ENCODE measurements at places on chromosomes 13 and 19.
A peak's percentile ranks its signal among the peaks of the same experiment; 100 is the strongest.

GRCh38 chr19:47819858-47820257, 1.9 kb upstream of the CRX start:
- no peak for DNase-seq

- no peak for DNase-seq
Observed at GRCh38 chr13:31067416-31068118, 94.1 kb downstream of the HSPH1 start.

- no peak for DNase-seq
Observed at GRCh38 chr13:109647699-109648098, 138.7 kb downstream of the IRS2 start.

DNA sequence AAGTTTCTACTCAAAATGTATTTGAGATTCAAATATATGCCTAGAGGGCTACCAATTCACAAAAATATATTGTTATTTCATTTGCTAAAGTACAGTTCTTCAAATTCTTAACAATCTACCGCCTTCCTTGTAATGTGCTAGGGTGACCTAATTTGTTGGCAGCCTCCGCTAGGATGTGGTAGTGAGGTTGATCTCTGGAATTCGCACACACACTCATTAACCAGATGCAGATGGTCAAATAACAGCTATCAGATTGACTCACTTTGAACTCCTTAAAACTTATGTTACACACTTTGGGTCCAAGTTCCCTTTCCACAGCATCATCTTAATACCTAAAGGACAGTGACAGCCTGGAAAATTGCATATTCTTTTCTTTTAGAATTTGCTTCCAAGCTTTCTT, 367.3 kb downstream of the DCT start:
- no peak for DNase-seq

DNA sequence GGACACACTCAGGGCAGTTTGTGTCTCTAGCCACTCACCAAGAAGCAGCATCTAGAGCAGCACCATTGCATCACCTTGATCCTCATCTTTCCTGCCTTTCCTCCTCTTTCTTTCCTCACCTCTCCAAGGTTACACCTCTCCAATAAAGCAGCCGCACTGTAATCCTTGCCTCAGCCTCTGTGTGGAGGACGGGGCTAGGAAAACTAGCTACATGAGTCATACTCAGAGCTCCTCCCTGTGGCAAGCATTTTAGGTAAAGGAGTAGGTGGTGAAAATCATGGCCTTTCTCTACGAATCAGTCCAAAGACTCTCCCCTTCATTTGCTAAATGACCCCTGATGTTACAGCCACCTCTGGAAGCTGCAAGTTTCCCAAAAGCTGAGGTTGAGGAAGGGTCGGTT, 108.9 kb downstream of the DNAJC15 start:
- DNase-seq: no peak

GRCh38 chr19:4640247-4641000, 1.1 kb downstream of the TNFAIP8L1 start:
- no peak for DNase-seq

- DNase-seq: no peak
Observed at GRCh38 chr19:44212866-44213346, 574 bp downstream of the ZNF227 start.

DNA sequence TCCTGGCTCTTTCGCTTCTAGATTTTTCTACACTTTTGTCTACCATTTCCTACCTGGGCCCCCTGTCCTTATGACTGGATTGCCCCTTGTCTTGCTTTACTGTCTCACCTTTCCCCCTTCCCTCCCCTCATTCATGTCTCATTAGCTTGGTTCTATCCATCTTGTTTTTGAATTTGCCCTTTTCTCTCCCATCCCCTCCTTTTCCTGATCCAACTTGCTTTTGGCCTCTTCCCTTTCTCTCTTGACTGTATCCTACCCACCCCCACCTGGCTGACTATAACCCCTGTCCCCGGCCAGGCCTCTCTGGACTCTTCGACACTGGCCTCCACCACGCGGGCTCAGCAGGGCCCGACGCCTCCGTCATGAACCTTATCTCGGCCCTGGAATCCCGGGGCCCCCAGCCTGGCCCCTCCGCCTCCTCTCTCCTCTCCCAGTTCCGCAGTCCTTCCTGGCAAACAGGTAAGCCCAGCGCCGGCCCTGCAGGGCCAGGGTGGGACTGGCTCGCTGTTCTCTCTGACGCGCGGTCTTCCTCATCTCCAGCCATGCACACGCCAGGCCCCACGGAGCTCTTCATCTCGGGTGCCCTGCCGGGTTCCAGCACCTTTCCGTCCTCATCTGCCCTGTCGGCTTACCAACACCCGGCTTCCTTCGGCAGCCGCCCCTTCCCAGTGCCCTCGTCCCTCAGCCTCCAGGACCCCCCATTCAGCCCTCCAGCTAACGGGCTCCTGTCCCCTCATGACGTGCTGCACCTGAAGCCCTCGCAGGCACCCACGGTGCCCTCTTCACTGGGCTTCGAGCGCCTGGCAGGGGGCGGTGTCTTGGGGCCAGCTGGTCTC, 3.4 kb downstream of the PRR12 start:
- no peak for DNase-seq

DNA sequence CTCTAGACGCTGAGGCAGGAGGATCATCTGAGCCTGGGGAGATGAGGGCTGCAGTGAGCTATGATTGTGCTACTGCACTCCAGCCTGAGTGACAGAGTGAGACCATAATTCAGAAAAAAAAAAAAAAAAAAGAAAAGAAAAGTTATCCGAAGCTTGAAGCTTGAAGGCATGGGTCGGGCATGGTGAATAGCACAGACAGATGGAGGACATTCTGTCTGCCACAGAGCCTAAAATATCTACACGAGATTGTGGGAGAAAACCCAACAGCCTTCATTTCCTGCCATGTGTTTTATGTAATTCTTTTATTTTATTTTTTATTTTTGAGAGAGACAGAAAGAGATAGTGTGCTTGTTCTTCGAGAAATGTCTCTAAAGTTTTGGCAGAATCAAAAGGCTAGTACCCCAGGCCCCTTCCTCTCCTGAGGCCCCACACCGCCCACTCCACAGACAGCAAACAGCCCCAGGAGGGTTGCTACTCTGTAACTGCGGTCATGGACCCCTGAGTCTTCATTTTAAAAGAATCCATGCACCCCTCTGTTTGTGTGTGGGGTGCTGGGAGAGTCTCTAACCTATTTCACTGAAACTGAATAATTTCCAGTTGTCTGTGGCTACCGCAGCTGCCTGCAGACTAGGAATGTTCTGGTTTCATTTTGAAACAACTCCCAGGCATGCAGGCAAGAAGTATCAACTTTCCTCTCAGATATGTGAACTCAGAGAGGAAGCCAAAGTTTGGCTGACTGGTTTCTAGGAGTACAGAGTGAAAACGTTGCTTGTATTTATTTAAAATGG, 38.4 kb upstream of the RCBTB2 start:
- no peak for DNase-seq

DNA sequence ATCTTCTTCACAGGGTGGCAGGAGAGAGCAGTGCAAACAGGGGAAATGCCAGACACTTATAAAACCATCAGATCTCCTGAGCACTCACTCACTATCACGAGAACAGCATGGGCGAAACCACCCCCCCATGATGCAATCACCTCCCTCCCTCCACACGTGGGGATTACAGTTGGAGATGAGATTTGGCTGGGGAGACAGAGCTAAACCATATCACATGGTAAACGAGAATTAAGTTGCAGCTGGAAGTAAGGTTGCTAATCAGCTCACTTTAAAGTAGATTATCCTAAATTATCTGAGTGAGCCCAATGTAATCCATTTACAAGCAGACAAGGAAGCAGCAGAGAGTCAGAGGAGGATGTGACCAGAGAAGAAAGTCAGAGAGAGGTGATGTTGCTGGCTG, 102.2 kb upstream of the IPO5 start:
- no peak for DNase-seq

- no peak for DNase-seq
Observed at GRCh38 chr13:89239361-89240127, 1568.4 kb downstream of the SLITRK5 start.

GRCh38 chr19:47272448-47273312, 2.0 kb upstream of the INAFM1 start:
- peak; percentile 54 for DNase-seq

- DNase-seq: no peak
Observed at GRCh38 chr19:29810504-29810871, 1.3 kb upstream of the CCNE1 start.

DNA sequence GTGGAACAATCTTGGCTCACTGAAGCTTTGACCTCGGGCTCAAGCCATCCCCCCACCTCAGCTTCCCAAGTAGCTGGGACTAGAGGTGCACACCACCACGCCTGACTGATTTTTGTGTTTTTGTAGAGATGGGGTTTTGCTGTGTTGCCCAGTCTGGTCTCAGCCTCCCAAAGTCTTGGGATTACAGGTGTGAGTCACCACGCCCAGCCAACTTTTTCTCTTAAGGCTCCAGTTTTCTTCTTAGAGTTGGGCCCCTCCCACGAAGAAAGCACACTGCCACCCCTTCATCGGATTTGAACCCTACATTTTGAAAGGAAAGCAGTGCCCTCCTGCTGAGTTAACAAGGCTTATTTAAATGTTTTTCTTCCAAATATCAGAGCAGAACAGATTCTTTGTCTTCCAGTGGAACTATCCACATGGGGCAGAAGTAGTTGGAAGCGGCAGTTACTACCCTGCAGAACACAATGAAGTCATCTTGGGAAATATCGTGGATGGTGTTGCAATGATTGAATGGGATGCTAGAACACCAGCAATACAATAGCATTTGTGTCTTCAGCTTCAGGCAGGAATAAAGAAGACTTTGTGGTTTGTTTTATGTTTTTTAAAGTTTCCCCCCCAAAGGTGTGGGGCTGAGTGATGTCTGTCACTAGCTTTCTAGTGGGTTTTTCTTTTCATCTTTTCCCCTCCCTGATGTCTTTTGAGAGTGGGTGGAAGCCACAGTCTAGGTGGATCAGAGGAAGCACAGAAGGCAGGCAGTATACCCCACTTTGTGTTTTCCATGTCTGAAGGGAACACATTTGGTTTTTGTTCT, 8.9 kb downstream of the ACTN4 start:
- peak; percentile 51 for DNase-seq

DNA sequence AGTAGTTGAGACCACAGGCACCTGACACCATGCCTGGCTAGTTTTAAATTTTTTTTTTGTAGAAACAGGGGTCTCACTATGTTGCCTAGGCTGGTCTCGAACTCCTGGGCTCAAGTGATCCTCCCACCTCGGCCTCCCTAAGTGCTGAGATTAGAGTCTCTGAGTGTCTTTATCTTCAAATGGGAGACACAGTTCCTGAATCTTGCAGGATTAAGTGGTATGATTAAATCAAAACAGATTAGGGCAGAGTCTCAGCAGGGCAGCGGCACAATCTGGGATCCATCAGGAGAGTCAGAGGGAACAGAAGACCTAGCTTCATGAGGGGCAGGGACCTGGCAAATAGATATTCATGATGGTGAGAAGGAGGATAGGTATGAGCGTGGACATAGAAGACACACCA, 953 bp downstream of the RLN3 start:
- DNase-seq: no peak

- DNase-seq: no peak
Observed at GRCh38 chr19:47492571-47493377, 8.8 kb upstream of the KPTN start.

DNA sequence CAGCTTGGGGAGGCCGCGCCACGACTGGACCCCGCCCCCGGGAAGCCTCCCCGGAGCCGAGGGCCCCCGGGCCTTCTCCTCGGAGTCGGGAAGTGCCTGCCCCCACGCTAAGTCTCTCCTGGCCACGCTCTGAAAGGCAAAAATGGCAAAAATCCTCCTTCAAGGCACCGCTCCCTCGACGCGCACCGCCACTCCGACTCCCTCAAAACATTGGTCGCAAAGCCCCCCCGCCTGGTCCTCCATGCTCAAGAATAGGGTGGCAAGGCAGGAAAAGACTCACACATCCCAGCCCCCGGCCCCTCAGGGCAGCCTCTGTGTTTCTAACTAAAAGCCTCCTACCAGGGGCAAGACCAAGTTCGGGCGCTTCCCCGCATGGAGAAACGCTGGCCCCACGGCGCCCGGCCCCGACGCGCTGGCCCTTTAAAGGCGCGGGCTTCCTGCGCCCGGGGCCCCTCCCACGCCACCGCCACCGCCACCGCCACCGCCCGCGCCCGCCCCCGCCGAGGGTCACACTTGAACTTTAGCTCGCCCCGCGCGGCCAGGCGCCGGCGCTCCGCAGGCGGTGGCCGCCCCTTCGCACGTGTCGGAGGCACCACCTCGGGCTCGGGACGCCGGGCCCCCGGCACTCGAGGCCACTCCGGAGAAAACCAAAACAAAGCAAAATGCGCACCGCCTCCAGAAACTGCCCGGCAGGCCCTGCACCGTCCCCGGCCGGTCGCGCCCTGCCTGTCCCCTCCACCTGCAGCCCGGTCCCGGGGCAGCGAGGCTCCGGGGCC, 1.9 kb downstream of the FOXO1 start:
- DNase-seq: peak; percentile 59

DNA sequence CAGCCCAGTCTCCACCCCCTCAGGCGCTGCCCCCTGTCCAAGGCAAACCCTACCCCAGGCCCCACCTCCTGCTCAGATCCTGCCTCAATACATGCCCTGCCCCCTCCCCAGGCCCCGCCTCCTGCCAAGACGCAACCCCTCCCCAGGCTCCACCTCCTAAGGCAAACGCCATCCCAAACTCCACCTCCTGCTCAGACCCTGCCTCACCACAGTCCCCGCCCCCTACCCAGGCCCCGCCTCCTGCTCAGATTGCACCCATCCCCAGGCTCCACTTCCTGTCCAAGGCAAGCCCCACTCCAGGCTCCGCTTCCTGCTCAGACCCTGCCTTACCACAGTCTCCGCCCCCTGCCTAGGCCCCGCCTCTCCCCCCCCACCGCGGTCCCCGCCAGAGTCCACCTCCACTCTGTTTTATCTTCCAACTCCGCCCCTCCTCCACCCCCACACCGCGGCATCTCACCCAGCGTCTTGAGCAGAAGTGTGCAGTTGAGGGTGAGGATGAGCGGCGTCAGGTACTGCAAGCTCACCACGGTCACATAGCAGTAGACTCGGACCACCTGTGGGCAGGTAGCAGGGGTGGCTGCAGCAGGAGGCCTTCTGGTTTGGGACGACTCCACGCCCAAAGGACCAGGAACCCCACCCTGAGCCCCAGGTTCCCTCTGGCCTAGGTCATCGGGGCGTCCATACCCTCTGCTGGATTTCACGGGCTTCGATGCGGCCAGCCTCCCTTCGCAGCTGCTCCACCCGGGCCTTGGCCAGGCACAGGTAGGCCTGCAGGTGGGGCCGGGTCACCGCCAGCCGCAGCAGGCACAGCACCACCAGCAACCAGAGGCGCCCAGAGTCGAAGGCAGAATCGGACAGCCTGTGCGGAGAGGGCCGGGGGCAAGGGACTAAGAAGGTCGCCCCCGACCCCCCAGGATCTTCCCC, 17.7 kb downstream of the TMEM161A start:
- no peak for DNase-seq

DNA sequence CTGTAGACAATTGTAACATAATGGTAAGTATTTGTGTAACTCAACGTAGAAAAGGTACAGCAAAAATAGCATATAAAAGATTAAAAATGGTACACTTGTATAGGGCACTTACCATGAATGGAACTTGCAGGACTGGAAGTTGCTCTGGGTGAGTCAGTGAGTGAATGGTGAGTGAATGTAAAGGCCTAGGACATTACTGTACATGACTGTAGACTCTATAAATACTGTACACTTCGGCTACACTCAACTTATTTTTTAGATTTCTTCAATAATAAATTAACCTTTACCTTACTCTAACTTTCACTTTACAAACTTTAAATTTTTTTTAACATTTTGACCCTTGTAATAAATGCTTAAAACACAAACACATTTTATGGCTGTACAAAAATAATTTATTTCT, 72.1 kb upstream of the FAM216B start:
- no peak for DNase-seq

- DNase-seq: no peak
Observed at GRCh38 chr19:5628919-5629481, 6.1 kb downstream of the SAFB start.
